ENCODE measurements at places on chromosomes 3 and 15.

DNA sequence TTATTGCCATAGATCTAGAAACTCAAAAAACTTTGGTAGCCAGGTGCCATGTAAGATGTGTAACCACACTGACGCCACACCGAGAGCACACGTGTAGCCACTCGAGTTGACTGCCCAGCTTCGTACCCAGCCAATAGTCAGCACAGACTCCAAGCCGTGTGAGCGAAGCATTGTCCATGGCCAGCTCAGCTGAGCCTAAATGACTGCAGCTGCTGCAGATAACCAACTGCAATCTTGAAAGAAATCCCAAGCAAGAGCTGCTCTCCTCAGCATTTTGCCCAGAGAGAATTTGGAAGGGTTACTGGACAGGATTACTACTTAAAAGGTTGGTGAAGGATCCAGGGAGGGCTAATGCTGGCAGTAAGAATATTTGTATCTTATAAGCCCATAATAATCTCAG is 193.0 kb upstream of the THRB start:
- no peak for DNase-seq

DNA sequence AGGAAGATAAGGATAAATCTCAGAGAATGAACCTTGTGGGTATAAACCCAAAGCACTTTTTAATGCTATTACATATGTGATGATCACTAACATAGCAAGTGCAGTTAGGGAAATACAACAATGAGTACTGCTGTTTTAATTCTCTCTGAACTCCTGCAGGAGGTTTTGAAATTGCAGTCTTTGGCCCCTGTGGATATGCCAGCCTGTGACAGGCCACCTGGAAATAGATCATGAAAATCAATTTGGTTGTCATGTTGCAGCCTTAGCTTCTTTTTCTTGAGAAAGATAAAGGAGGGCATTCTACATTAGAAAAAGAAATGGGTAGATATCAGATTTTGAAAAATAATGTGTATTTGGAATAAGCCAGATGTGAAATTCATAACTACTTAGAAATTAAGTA is 103.6 kb downstream of the RSRC1 start:
- DNase-seq = no peak

DNA sequence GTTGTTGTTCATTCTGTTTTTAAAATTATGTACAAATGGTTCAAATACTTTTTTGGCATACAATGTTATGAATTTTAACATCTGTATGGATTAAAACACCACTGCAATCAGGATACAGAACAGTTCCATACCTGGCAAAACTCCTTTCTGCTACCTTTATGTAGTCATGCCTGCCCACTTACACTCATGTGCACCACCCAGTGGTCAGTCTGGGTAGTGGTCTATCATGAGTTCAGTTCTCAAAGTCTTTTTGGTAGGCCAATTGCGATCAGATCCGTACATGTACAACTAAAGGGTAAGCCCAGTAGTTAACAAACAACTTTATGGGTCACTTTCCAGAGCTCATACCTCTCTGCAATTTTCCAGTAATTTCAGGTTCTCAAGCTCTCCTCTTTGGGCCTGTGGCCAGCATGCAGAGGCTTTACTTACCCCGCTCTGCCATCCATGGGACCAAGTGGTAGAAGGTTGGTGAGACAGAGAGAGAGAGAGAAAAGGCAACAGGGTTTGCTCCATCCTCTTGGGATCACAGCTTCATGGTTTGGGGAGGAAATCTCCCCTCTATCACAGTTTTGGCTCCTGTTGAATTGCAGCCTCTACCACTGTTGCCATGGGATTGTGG is 63.9 kb upstream of the FAM98B start:
- peak; percentile 42 for DNase-seq

DNA sequence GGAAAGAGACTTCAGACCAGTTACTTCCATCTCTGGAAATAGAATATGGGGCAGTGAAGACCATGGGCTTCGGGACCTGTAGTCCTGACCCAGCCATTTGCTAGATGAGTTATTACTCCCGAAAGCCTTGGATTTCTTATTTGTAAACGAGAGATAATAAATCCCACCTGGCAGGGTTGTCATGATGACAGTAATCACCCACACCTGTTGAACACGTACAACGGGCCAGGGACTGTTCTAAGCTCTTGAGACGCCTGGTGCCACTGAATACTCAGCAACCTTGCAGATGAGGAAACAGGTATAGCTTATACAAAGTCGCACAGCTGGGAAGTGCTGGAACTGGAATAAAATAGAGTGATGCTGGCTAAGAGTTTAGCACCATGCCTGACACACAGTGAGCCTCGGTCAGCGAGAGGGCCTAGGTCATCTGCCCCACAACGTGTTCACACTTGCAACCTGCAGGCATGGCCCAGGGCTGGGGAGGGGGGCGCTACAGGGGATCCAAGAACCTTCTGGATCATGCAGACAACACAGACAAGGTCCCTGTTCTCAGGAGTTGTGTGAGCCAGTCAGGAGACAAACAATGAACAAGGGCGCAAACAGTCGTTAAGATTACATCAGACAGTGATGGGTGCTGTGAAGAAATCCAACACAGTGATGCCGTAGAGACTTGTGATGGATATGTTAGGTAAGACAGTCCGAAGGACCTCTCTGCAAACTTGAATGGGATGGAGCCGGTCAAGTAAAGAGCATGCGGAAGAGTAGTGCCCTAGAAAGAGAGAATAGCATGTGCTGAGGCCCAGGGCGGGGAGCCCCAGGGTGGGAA is 89.2 kb downstream of the CORO2B start:
- no peak for DNase-seq

GRCh38 chr3:80978216-80978969 is 783.1 kb downstream of the GBE1 start:
- no peak for DNase-seq

GRCh38 chr15:62988701-62989100 is 53.8 kb upstream of the TPM1 start:
- DNase-seq = peak; percentile 37

Data from ELF-1 (cell line).